DMS79 treated with DMSO at 0.1 percent for 48 hours (cell line): ENCODE measurements at places on chromosomes 3 and 15.

- DNase-seq: no peak
These were observed 10.7 kb upstream of the VPS8 start for GRCh38 chr3:184801241-184801785.

DNA sequence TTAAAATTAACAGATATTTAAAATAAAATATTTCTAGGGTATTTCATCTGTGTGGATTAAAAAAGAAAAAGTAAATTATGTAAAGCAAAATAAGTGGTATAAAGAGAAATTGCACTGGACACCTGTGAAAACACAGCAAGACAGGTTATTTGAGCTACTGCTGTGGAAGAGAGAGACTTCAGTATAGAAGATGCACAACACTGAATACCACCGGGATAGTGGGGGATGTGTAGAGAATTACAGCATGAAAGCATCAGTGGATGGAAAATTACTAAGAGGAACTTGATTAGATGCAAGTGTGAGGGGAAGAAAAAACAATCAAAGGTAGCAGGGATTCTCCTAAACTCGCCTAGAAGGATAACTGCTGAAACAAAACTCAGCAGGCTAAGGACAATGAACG is 1242.5 kb upstream of the GBE1 start:
- no peak for DNase-seq

DNA sequence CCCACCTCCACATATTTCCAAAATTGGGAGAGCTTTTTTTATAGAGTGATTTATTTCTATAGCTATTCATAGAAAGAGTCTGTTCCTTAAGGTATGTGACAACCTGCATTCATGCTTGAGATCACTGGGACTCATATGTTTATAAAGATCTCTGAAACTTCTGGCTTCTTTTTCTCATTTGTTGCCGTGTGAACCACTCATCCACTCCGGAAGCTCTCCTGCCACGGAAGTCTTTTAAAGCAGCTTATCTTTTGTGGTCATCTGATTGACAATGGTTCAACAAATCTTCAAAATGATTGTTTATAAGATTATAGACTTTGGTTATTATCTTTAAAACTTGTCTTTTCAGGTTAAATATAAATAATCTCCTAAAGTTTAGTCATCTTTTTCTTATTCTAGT is 260.5 kb downstream of the C3orf38 start:
- no peak for DNase-seq

- no peak for DNase-seq
These were observed 19.3 kb downstream of the SLC51A start for GRCh38 chr3:196235452-196236122.

- DNase-seq: no peak
These were observed 479.8 kb downstream of the NAALADL2 start for GRCh38 chr3:175338775-175339535.

- no peak for DNase-seq
These were observed 3.7 kb upstream of the LSG1 start for GRCh38 chr3:194675680-194676079.

DNA sequence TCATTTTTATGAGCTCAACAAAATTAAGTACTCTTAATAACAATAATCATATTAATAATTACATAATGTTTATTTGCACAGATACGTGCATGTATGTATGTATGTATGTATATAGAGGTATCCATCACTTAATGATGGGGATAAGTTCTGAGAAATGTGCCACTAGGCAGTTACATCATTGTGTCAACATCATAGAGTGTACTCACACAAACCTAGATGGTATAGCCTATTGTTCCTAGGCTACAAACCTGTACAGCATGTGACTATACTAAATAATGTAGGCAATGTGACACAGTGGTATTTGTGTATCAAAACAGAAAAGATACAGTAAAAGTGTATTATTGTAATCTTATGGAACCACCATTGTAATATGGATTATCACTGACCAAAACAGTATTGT is 874.7 kb upstream of the GBE1 start:
- DNase-seq: no peak

- no peak for DNase-seq
These were observed 1.3 kb upstream of the ITPR1 start for GRCh38 chr3:4491855-4492207.

DNA sequence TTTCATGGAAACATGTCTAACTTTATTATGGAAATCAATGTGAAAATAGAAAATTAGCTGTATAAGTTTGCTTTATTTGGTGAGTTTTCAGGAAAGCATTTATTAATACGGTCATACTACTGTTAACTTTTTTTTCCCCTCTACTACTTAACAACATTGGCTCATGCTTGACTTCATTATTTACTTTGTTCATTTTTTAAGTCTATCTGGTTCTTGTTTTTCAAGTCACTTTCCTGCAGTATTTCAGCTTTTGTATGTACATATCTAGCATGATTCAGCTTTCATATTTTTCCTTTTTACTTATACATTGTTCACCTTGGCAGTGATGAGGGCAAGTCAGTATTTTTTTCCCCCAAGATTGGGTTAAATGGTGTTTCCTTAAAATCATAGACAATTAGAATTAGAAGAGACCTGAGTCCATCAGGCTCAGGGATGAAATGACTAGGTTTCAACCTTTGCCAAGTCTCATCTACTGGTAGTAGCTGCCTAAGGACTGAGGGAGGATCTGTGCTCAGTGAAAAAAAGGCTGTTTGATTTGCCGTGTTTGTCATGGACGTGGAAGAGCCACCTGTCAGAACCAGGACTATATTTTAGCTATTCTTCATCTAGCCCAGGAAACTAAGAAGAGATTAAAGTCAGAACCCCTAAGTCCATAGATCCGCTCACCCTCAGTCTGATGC is 15.4 kb downstream of the TMOD3 start:
- DNase-seq: no peak

GRCh38 chr3:98741121-98741716 is 21.9 kb upstream of the ST3GAL6 start:
- DNase-seq: no peak

- DNase-seq: no peak
These were observed 8.8 kb downstream of the SLC6A20 start for GRCh38 chr3:45787551-45787950.

DNA sequence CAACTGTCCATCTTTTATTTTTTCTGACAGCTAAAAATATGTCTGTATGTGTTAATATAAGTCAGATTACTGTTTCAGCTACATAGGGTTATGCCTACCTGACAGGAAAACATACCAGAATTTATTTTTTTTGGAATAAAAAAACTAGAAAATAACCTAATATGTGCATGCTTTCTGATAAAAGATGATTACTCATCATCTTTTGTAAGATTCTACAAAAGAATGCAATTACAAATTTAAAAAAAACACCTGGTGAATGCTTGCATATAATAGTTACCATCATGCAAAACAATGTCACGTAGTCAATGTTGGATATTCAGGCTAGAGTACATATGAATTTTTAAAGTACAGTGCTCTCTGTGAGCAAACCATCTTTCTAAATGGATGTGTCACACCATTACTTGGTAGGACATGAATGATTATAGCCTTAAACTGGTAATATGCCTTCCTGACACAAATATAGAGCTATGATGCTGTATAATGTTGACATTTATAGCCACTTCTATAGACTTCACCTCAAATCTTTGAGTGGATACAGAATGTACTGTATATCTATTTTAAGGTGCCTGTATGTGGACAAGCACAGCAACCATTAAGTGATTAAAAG is 180.6 kb downstream of the EPHA3 start:
- no peak for DNase-seq

GRCh38 chr3:14519406-14519805 is 20.7 kb downstream of the GRIP2 start:
- no peak for DNase-seq

GRCh38 chr3:183375337-183375736 is 53.1 kb downstream of the MCF2L2 start:
- no peak for DNase-seq

DNA sequence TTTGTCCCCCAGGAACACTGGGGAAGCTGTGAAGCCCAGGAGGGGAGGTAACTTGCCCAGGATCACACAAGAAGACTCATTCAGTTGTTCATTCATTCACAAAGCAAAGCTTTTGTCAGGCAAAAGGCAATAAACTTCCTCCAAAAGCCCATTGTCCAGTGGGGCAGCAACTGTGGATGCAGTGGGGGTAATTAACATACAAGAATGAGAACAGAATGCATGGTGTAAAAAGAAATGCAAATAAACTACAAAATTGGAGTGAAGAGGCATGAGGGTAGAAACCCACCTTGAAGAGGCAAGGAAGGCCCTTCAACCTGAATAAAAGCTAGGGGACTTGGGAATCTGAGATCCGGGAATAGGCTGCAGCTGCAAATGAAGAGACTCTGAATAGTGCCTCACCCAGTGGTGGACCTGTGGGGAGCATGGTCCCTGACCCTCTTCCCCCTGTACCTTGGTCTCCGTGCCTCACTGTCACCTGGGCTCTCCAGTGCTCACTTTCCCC is 363.6 kb downstream of the CLSTN2 start:
- DNase-seq: no peak

DNA sequence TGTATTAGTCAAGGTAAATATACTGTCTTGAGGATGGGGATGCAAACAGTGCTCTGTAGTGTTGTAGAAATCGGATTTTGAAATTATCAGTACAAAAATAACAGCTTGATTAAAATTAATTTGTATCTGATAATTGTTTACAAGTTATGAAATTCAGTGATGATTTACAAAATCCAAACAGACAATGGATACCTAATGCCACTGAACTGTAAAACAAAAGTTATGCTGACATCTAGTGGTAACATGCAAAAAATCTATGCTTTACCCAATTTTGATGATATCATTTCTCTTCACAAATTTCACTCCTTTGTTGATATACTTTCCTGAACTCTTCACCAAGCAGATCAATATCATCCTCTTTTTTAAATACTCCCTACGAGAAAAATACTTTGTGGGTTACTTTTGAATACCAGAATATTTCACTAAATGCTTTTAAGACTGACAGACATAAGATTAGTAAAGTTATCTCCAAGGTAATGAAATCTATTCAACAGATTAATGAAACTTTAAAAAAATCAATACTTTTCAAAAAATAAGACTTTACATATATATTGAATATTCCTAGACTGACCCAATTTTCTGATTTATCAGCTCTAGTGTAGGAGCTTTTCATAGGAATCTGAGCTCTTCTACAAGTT is 36.0 kb downstream of the MNS1 start:
- DNase-seq: peak; percentile 33

GRCh38 chr15:43538091-43538490 is 20.7 kb downstream of the MAP1A start:
- DNase-seq: no peak

GRCh38 chr3:42665050-42665878 is 11.8 kb downstream of the ZBTB47 start:
- no peak for DNase-seq

DNA sequence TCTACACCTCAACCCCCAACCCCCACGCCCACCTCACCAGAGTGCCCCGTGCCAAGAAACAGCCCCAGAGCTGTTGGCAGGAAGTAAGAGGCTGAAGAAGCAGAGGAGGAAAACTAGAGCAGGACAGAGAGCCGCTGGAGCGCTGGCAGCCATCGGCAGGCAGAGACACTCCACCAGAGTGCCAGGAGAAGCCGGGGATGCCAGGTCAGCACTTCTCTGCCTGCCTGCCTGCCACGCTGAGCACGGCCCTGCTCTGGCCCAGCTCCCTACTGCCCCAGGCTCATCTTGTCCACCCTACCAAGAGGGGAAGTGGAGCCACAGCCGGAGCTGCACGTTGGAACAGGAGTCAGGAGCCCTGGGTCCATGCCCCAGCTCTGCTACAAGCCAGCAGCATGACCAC is 29.7 kb downstream of the CACNA2D2 start:
- DNase-seq: peak; percentile 9

- no peak for DNase-seq
These were observed 6.9 kb downstream of the KIF7 start for GRCh38 chr15:89648106-89649012.

DNA sequence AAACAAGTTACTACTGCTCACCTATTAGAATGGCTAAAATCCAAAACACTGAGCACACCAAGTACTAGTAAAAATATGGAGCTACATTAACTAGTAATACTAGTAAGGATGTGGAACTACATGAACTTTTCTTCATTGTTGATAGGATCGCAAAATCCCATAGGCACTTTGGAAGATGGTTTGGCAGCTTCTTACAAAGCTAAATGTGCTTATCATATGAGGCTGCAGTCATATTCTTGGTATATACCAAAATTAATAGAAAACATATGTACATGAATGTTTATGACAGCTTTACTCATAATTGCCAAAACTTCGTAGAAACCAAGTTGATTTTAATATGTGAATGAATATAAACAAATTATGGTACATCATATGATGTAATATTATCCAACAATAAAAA is 366.8 kb upstream of the KCNMB2 start:
- DNase-seq: no peak

DNA sequence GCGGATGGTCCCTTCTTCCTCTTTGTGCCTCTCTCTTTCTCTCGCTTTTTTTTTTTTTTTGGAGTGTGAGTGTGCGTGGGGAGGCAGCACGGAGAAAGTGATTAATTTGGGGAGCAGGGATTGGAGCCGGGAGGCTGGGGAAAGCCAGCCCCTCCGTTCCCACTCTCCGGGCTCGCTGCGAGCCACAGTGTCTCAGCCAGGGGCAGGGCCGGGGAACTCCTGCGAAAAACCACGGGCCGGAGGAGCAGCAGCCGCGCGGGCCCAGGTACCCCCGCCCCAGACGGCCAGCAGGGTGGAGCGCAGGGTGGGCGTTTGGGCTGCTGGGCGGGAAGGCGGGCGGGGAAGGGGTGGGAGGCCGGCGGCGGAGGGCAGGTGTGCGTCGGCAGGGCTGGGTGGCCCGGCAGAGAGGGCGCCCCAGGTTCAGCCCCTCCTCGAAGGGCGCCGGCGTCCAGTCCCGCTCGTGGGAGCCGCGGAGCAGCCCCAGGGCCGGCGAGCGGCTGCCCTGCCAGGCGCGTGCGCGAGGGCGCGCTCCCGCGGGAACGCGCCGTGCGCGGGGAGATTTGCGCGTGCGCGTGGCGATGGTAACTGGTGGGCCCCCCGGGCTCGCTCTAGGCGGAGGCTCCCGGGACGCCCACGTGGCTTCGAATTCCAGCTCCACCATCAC is 1.4 kb downstream of the CHL1 start:
- no peak for DNase-seq

DNA sequence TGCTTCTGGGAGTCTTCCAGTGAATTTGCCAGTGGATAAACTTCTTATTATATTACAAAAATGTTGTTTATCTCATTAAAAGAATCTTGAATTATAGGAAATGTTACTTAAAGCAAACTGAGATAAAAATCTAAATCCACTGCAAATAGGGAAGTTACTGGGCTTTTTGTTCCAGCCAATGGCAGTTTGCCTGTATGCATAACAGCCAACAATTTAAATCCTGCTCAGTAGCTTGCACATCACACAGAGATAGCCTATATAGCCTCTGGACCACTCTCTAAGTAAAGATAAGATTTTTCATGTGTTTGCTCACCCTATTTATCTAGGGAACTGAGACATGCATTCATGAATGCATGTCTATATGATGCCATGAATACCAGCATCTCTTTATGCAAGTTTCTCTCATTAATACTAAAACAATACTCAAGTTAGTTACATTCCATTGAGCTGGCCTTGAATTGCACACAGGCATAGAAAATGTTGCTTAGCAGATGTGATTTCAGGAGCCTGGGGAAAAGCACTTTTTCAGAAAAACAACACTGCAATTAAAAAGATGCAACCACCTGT is 92.1 kb upstream of the GPR149 start:
- DNase-seq: no peak
